ENCODE measurements at places on chromosomes 2 and 18.

- DNase-seq, result no peak
Measured at GRCh38 chr18:37274309-37275236, 291.0 kb downstream of the CELF4 start.

DNA sequence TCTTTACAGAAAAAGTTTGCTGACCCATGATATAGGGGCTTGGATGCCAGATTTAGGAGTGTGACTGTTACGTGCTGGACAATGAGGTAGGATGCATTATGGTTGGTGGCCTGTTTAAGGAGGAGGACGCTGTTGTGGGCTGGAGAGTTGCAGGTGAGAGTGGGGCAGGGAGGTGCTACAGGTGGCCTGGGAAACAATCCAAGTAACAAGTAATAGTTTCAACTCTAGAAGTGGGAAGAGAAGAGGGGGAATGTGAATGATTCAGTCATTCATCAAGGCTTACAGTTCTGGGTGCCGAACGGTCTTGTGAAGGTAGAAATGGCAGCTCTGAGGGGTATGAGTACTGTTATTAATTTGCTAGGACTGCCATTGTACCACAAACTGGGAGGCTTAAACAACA is 6.2 kb downstream of the FABP1 start:
- no peak for DNase-seq

- DNase-seq, result no peak
Measured at GRCh38 chr2:240162032-240162431, 21.6 kb upstream of the OTOS start.

GRCh38 chr2:20643826-20644225 is 7.1 kb downstream of the HS1BP3 start:
- DNase-seq, result no peak

- no peak for DNase-seq
Measured at GRCh38 chr2:20419752-20420151, 27.1 kb upstream of the RHOB start.

DNA sequence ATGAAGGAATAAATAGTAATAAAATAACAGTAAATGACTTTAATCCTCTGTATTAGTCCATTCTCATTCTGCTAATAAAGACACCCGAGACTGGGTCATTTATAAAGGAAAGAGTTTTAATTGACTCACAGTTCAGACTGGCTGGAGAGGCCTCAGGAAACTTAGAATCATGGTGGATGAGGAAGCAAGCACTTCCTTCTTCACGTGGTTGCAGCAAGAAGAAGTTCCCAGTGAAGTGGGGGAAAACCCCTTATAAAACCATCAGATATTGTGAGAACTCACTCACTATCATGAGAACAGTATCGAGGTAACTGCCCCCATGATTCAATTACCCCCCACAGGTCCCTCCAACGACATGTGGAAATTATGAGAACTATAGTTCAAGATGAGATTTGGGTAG is 727.9 kb upstream of the LINC00305 start:
- no peak for DNase-seq

GRCh38 chr18:56136105-56136504 is 502.3 kb downstream of the TXNL1 start:
- no peak for DNase-seq
